Stimulated activated CD8-positive, alpha-beta memory T cell treated with anti-CD3 and anti-CD28 coated beads, Interleukin-15, amount 100 ng/mL, for 48 hours (primary cell): ENCODE measurements at places on chromosomes 12 and 14.
A peak's percentile ranks its signal among the peaks of the same experiment; 100 is the strongest.

GRCh38 chr12:30111719-30112118 is 328.0 kb upstream of the TMTC1 start:
- no peak for DNase-seq

DNA sequence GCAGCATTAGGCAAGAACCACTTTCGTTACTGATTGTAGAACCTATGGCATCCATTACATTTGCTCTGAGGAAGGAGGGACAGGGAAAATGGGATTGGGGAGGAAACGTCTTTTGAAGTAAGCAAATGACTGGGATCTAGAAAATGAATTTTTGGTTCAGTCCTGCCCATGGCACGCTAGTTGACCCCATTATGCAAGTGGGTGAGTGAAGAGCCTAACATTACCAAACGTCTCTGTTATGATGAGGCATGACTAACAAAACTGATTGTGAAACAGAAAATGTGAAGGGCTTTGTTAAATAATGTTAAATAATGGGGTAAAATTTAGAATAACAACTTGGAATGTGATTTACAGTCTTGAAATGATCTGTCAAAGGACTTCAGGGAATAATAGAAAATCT is 38.9 kb downstream of the CPSF2 start:
- DNase-seq = no peak

DNA sequence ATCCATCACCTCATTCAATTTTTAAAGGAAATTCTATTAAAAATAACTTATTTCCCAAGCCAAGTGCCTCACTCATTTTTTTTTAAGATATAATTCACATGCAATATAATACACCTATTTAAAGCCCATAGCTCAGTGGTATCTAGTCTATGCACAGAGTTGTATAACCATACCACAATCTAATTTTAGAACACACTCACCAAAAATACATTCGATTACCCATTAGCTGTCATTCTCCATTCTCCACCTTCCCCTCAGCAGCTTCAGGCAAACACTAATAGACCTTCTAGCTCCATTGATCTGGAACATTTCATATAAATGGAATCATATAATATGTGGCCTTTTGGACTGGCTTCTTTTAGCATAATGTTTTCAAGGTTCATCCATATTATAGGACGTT is 49.5 kb downstream of the CLMN start:
- DNase-seq = no peak

DNA sequence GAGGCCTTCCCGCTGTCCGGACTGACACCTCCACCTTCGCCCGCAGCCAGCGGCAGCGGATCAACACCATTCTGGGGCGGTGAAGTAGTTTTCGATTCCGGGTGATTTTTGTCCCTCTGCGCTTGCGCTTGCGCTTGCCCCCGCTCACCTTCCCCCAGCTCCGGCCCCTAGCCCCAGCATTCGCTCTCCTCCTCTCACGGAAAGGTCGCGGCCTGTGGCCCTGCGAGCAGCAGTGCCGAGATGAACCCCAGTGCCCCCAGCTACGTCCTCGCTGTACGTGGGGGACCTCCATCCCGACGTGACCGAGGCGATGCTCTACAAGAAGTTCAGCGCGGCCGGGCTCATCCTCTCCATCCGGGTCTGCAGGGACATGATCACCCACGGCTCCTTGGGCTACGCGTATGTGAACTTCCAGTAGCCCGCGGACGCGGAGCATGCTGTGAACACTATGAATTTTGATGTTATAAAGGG is 22.7 kb upstream of the SRGAP1 start:
- DNase-seq = no peak

DNA sequence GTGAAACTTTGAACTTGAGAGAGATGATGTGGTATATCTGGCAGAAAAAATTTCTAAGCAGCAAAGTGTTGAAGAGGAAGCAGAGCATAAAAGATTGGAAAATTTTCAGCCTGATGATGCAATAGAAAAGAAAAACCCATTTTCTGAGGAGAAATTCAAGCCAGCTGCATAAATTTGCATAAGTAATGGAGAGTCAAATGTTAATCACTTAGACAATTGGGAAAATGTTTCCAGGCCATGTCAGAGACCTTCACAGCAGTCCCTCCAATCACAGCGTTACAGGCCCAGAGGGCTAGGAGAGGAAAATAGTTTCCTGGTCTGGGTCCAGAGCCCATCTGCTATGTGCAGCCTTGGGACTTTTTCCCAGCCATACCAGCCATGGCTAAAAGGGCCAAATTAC is 469.0 kb upstream of the FOXG1 start:
- DNase-seq = no peak

DNA sequence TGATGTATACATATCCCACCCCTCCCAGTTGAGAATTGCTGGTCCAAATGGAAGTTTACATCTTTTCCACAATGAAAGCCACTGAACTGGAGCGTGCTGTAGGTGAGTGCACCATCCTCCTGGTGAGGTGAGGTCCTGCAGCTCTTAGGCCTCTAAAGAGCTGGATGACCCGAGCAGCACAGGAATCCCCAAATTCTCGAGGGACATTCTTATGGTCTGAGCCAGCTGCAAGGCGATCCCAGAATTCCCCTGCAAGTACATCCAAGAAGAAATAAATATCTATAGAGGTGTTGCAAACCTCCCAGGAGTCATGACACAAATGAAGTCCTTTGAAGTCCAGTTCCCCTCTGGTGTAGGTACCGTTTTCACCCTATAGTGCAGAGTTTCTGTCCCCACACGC is 24.0 kb downstream of the TMEM132C start:
- no peak for DNase-seq

DNA sequence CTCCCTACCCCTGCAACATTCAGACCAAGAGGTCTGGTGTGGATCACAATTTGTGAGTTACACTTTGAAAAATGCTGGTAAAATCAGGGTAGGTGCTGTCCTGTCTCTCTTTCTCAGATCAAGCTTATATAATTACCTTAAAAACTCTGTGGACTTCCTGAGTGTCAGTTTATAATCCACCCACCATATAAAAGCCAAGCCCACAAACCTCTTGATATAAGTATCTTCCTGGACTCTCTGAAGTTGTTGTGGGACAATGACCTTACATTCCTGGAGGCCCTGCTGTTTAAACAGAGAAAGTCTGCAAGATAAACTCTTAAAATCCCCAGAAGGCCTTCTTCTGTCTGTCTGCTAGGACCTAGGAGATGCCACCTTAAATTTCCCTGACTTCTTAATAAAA is 11.4 kb upstream of the KTN1 start:
- no peak for DNase-seq

DNA sequence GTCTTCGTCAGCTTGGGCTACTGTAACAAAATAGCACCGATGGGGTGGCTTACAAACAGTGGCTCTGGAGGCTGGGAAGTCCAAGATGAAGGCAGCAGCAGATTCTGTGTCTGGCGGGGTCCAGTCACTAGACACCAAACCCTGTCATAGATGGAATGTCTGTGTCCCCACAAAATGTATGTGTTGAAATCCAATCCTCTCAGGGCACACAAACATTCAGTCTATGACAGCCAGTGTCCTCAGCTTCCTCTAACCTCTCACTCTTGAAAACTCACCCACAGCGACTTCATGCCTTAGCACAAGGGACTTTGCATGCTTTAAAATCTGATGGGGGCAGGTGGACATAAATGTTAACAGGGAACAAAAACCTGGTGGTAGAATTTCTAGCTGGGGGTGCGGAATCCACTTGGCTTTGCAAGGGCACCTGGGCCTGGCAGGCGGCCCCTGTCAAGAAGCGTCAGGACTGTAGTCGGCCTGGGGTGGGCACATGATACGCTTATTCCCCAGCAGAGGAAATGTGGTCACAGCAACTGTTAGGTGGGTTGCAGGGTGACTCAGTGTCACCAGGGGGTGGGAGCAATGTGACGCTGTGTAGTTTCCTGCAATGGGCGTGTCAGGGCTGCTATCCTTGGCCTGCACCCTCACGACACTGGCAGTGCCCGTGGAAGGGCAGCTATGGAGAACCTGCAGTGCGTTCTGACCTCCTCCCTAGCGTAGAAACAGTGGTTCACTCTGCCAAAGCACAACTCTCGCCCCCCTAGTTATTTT is 17.7 kb downstream of the RIN3 start:
- peak; percentile 81 for DNase-seq

- no peak for DNase-seq
Observed at GRCh38 chr12:53538209-53538689, 31.0 kb upstream of the NPFF start.

GRCh38 chr12:91387461-91388134 is 205.0 kb upstream of the DCN start:
- DNase-seq = no peak

DNA sequence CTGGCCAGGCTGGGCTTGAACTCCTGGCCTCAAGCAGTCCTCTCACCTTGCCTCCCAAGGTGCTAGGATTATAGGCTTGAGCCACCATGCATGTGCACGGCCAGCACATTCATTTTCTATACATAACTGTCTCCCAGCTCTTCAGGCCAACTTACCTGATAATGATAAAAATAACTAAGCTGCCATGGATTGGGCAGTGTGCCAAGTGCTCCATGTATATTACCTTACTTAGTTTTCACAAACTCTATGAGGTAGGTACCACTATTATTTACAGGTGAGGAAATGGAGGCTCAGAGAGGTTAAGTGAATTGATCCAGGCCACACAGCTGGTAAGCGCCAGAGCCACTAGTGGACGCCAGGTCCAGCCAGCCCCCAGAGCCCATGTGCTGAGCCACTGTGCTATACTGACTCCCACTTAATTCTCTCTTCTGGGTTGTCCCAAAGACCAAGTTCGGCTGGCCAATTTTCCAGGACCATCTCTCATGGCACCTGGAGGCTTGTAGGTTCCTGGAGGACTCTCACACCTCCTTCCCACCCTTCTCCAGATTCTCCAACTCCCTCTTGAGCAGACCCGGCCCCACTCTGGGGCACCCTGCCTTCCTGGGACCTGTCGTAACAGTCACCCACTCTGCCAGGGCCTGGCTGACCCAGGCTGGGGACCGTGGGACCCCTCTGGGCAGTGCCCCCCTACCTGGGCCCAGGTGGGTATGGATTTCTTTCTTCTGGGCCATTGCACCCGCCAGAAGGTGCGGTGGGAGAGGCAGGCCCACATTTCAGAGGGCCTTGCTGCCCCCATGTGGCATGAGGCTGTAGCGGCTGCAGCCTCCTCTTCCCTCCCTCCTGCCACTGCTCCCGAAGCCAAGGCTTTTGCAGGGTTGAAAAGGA is 30.2 kb upstream of the CIPC start:
- peak; percentile 21 for DNase-seq

DNA sequence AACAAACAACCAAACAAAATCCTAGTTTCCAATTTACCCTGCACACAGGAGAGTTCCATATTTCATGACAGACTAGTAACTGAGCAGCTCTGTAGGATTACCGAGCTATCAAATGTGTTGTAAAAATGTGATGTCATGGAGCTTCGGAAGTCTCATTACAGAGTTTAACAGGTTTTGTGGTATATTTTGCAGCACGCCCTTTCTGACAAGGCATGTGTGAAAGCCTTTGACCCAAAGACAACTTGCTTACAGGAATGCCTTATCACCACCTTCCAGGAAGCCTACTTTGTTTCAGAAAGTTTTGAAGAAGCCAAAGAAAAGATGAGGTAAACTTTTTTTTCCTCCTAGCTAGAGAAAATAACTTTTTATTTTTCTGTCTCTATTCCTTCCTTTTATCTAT is 92.4 kb downstream of the TPH2 start:
- DNase-seq = no peak

DNA sequence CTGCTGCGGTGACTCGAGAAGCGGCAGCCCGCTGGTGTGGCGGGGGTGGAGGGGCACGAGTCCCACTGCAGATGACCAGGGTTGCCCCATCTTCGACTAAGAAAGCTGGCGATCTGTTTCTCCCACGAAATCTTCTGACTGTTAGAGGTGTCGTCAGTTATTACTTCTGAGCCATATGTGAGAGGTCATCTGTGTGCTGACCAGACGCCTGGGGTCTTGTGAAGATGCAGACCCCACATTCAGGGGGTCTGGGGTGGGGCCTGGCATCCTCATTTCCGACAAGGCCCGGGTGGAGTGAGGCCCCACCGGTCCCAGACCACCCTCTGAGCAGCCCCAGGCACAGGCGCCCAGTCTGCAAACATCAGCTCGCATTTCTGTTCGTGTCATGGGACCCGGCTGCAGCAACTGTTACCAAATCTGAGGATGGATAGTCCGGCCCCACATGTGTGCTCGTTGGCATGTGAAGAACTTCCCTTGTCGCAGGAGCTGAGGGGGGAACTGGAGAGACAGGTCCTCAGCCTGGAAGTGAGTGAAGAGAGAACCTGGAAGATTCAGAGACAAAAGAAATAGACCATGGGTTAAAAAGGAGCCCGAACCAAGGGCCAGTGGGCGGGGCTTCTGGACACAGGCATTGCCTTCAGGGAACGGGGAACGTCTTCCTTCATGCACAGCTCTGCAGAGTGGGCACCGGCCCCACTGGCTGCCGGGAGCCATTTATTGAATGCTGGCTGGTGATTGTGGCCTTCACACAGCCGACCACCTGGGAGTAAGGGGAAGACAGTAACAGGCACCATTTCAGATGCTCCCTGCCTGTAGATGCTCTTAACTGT is 135.2 kb downstream of the ADGRD1 start:
- DNase-seq = no peak
